BJ (cell line): ENCODE measurements at places on chromosomes 3 and 15.

GRCh38 chr3:162538906-162539305 lies 1042.3 kb downstream of the OTOL1 start:
- no peak for DNase-seq

DNA sequence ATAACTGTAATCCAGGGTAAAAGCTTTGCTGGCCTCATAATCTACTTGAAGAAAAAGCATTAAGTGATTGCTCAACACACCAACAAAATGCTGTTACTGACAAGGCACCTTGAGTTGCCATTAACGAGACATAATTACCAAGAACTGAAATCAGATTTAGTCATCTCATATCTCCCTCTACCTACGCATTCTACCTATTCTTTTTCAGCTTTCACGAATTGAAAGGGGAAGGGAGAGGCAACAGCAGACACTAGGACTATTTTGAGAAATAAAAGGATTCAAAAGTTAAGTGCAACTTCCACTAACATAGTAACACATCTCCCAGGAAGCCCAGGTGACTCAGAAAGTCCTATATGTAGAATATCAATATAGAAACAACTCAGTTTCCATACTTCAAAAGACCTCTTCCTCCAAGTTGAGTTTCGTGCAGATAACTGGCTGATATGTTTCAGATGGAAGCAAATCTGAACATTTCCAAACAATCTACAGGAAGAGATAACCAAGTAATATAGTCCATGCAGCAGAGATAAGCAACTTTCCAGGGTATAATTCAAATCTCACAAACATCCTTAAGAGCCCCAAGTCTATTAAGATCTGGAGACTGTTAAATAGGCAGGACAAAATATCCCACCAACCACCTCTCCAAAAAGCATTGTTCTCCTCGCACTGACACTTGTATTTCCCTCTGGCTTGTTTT lies 1.9 kb downstream of the OSBPL10 start:
- no peak for DNase-seq

DNA sequence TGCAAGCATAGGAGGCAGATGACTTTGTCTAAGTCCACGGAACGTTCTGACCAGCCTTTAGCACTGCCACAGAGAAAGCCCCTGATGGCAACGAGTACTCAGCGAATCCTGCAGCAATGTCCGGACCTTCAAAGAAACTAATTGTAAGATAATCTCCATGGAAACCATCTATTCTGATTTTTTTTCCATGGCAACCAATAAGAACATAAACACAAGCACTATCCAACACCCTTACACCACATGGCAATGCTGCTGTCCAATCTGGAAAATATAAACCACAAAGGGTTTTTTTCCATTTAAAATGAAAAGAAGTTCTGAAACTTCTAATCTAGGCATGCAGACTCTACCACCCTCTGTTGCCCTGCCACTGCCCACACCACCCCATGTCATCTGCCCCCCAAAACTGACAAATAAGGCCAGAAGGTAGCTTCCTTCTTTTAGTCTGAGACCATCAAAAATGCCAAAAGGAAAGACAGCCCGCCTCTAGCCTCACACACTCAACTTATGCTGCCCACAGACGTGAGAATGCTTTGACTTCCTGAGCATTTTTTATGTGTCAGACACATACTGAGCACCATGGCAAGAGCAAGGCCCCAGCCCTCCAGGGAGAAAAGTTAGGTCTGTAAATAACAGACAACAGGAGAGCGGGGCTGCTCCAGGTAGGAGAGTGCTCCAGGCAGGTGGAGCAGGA lies 44.5 kb downstream of the POC1A start:
- no peak for DNase-seq

DNA sequence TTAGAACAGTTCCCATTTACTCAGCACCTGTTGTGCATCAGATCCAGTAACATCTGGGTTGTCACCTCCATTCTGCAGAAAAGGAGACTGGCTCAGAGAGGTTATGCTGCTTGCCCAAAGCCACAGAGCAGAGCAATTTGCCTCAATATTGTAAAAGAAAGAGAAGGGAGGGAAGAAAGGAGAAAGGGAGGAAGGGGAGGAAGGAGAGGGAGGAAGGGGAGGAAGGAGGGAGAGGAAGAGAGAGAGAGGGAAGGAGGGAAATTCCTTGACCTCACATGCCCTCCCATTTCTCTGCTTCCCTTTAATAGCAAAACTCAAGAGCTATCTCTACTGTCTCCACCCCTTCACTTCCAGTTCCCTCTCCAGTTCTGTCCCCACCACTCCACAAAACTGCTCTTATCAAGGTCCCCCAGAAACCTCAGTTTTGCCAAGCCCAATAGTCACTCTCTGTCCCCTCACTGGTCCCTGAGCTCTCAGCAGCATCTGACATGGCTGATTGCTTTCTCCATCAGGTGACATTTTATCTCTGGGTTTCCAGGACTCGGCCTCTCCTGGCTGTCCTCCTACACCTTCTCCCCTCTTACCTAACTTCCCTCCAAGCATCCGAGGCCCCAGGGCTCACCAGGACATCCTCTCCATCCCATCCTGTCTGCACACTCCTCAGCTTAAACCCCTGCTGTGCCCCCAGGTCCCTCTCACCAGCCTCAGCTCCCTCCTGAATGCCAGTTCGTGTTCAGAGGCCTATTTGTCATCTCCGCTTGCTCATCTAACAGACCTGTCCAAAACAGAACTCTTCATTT lies 104.7 kb upstream of the LINGO1 start:
- DNase-seq, result no peak

GRCh38 chr3:187136936-187137335 lies 2.4 kb downstream of the RPL39L start:
- DNase-seq, result no peak

GRCh38 chr3:195820901-195821300 lies 9.2 kb upstream of the MUC4 start:
- DNase-seq, result no peak

GRCh38 chr15:41942886-41943285 lies 29.5 kb downstream of the EHD4 start:
- no peak for DNase-seq

- no peak for DNase-seq
These were observed 280.5 kb downstream of the GAP43 start for GRCh38 chr3:115903843-115904242.

DNA sequence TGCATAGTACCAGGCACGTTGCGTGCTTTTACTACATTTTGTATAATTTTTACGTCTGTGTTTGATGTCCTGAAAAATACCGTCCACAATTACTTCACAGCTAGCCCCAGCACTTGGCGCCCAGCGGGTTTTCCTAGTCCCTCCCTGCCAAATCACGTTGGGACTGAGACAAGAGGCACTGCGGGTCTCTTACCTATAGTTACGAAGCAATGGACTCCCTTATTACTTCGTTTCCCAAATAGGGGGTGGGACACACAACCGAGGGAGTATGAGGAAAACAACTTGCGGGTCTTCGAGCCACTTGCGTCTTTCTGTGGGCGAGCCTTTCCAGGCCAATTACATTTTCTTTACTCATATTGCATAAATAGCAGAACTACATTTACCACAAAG lies 620 bp upstream of the CMSS1 start:
- no peak for DNase-seq

GRCh38 chr15:63909819-63910437 lies 76.2 kb upstream of the HERC1 start:
- peak; percentile 52 for DNase-seq

GRCh38 chr3:125381743-125382142 lies 6.6 kb upstream of the ZNF148 start:
- no peak for DNase-seq

- DNase-seq, result no peak
These were observed 150.2 kb downstream of the IMPG2 start for GRCh38 chr3:101170062-101170771.

DNA sequence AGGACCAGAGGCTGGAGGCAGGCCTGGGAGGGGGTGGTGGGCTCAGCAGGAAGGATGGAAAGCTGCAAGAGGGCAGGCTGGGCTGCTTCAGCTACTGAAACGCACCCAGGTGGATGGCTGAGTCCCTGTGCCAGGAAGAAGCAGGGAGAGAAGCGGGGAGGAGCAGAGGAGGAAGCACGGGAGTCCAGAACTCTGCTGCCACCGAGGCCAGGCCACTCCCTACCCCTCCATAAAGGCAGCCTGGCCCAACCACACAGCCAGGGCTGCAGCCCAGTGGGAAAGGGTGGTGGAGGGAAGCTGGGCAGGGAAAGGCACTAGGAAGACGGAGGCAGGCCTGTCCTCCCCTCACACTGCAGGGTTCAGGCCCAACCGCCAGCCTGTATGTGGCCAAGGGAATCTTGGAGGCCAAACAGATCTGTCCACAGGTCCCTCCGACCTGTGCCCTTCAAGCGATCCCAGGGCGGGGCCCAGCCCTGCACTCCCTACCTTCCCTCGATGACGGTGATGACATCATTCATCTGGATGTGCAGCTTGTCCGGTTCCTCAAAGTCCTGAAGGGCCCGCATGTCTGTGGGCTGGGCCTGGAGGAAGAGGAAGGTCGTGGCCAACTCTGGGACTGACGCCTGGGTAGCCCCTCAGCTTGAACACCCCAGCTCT lies 30.5 kb downstream of the TNK2 start:
- no peak for DNase-seq

DNA sequence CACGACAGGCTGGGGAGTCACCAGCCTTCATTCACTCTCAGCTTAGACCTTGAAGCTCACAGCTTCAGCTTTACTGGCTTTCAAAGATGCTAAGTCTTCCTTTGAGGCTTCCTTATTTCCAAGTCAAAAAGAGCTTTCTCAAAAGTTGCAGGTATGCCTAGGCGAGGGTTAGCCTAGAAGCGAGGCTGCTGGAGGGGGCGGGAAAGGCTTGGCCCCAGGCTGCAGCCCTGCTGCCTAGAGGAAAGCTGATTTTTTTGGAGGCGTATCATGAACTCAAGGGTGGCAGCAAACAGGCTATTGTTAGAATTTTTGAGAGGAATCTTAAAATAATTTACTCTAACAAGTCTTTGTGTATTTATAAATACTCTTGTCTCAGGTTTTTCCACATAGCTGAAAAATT lies 37.1 kb downstream of the MYO5C start:
- no peak for DNase-seq

DNA sequence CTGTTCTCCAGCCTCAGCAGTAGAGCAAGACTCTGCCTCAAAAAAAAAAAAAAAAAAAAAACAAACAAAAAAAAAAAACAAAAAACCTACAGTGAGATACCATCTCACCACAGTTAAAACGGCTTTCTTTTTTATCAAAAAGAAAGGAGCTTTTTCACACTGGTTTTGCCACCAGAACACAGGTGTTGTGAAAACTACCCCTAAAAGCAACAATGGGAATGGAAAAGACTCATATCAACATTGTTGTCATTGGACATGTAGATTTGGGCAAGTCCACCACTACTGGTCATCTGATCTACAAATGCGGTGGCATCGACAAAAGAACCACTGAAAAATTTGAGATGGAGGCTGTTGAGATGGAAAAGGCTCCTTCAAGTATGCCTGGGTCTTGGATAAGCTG lies 24.8 kb upstream of the SLC25A38 start:
- DNase-seq, result no peak

- no peak for DNase-seq
These were observed 260.0 kb upstream of the LYSMD4 start for GRCh38 chr15:99993262-99993661.

- DNase-seq, result no peak
These were observed 121.2 kb downstream of the MECOM start for GRCh38 chr3:169542331-169542751.

GRCh38 chr15:48965972-48966371 lies 2.3 kb upstream of the SHC4 start:
- DNase-seq, result no peak
